AG10803 (cell line): ENCODE measurements at places on chromosomes 16 and 17.
A peak's percentile ranks its signal among the peaks of the same experiment; 100 is the strongest.

DNA sequence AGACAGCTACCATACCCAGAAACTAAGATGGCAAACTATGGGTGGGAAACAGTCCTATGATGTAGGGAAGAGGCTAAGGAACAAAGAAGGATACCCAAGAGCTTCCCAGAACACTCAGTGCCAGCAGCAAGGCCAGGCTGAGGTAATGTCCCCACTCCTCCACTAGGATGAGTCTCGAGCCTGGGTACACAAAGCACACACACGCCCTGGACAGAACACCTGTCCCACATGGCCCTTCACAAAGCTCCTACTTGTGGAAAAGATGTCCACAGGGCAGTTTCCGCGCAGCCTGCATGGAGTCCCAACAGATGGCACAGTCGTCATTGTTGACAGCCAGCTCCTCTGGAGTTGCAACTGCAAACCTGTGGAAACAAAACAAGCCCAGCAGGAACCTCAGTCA is 23.9 kb downstream of the AMFR start:
- no peak for DNase-seq

DNA sequence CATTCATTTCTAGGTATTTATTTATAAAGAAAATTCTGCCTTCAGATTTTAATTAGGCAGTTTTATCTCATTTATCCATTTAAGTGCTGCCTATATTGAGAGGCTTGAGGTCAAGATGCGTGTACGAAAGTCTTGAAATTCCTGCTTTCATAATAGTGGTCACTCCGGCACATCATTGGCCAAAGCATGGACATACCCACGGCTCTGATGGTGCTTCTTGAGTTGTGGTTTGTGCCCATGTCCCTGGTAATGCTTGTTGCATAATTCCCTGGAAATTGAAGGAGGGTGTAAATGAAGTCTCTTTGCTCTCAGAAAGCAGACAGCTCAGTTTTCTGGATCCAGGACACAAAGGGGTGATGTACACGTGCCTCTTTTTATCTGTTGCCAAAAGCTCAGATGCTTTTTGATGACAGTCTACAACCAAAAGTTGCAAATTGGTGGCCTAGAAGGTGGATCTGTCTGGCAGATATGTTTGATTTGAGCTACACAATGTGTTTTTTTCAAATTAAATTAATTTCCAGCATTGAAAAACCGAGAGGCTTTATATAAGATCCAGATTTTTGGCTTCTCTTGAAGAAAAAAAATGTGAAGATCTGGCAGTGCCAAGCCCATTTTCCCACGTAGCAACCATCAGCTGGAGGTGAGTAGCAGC is 94.4 kb downstream of the SHISA9 start:
- no peak for DNase-seq

DNA sequence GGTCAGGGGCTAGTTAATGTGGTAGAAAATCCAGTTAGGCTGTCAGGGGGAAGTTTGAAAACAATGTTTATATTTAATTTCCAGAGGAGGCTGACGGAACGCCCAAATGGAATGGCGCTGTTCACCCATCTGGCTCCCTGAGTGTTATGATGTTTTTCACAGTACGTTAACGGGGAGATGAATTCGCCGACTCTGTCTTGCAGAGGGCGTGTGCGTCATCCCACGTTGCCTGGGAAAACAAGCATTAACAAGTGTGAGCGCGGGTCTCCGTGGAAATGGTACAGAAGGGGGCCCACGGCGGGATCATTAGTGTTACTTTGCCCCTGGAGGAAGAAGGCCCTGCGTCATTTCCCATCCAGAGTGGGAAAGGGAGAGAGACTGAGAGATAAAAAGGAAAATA is 29.6 kb downstream of the RGS9 start:
- no peak for DNase-seq

GRCh38 chr17:51153210-51154072 is at the start of gene NME1:
Gene NME1, plus strand, starts transcription at chr17:51153559. Its CDS starts 2,096 bp downstream, at chr17:51155655.
- DNase-seq, result peak; percentile 100

- DNase-seq, result no peak
These were observed 4.2 kb downstream of the HID1 start for GRCh38 chr17:74968361-74968780.

- DNase-seq, result no peak
These were observed 6.5 kb upstream of the USP32 start for GRCh38 chr17:60398227-60398959.

- DNase-seq, result peak; percentile 6
These were observed 38.5 kb upstream of the NKD1 start for GRCh38 chr16:50509521-50510341.
